T-helper 17 cell (primary cell): ENCODE measurements at places on chromosomes 6 and 20. TPM values are rescaled to one million over a fixed set of nuclear protein-coding genes. Genes with fewer than 3 reads are reported as not detected.
A peak's percentile ranks its signal among the peaks of the same experiment; 100 is the strongest.

The ESR1 gene
- total RNA-seq: 3.9 TPM

- H3K4me3 ChIP-seq: no peak overlapping the region
- H3K27me3 ChIP-seq: no peaks in the 10 kb centered on the region
- DNase-seq: no peak
- no peaks in the 10 kb centered on the region for H3K4me1 ChIP-seq
Measured at GRCh38 chr6:80531681-80532619, 425.5 kb downstream of the BCKDHB start.

The PLEKHG1 gene
- 12.9 TPM for total RNA-seq

The JPH2 gene
- total RNA-seq: not detected

DNA sequence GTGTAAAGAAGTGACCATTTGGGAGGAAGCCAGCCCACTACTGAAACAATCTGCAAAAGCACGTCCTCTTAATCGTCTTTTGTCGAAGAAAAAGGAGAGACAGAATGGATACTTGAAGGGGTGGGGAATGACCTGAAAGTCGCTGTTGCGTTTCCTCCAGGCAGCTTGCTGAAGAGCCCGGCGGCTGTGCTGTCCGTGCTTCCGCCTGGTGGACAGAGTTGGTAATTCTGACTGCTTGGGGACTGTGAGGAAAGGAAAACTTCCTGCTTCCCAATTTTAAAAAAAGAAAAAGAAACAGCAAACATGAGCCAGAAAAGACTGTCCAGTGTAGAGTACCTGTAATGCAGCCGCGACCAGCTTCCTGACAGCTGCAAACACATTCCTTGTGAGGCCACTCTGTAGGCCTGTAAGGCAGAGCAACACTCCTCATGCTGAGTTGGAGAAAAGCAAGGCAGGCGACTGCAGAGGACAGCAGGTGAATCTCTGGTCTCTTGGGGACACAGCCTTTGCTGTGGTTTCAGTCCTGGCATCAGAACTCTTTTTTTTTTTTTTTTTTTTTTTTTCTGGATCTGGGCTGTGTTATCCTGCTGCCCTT lies 251.1 kb upstream of the TBX18 start:
- no peak for DNase-seq

DNA sequence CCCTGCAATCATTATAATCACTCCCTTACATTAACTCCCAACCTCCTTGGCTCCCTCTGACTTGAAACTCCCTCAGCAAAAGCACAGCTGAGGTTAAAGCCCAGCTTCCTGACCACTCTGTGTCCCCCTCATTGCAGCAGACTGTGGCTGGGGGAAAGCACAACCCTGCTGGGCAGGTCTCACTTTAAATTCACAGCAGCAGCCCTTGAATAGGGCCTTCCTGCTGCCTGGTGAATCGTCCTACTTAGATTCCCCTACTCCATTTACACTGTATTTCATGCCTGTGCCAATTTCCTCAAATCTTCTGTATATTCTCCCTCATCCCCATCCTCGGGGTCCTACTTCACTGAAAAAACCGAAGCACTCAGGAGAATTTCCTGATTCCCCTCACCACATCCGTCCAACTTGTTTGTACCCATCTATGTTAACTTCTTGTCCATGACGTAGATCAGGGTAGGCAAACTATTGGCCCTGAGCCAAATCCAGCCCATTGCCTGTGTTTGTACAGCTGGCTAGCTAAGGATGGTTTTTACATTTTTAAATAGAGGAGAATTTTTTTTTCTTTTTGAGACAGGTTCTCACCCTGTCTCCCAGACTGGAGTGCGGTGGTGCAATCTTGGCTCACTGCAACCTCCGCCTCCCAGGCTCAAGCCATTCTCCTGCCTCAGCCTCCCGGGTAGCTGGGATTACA lies 31.5 kb upstream of the GCM1 start:
- H3K4me1 ChIP-seq: peaks cover 19% of the 10 kb centered on the region
- H3K36me3 ChIP-seq: no peaks in the 10 kb centered on the region
- peak overlapping the region; percentile 36 for H3K4me3 ChIP-seq

GRCh38 chr6:51934098-51934497 lies 153.3 kb downstream of the PKHD1 start:
- DNase-seq: no peak
- no peaks in the 10 kb centered on the region for H3K4me1 ChIP-seq
- no peak overlapping the region for H3K27ac ChIP-seq
- peaks cover 1% of the 10 kb centered on the region for H3K27me3 ChIP-seq

GRCh38 chr20:50034567-50035180 lies 51.9 kb downstream of the SNAI1 start:
- H3K4me3 ChIP-seq: no peak overlapping the region
- peak overlapping the region; percentile 41 for H3K27ac ChIP-seq
- H3K36me3 ChIP-seq: peaks cover 2% of the 10 kb centered on the region
- DNase-seq: no peak

The KIAA0408 gene
- total RNA-seq: 5.1 TPM

- H3K4me3 ChIP-seq: no peak overlapping the region
Measured at GRCh38 chr6:147774856-147775255, 266.4 kb downstream of the SAMD5 start.

DNA sequence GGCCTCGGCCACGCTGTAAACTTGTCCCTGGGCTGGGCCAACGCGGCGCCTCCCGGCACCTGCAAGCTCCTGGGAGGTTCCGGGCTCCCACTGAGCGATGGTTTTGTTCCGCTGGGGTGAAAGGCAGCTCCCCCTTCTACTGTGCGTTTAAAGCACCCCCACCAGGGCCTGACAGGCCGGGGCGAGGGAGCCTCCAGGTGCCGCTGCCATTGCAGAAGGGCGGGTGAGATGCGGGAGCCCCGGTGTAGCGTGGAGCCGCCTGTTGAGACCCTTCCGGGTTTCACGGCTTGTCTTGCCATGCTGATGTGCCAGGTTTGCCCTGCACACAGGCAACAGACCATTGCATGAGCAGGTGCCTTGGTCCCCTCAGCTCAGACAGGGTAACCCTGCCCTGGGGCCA lies 2.9 kb downstream of the COL20A1 start:
- DNase-seq: no peak
- no peaks in the 10 kb centered on the region for H3K36me3 ChIP-seq
- H3K4me1 ChIP-seq: peaks cover 6% of the 10 kb centered on the region
- peaks cover 9% of the 10 kb centered on the region for H3K27me3 ChIP-seq

- H3K4me1 ChIP-seq: no peaks in the 10 kb centered on the region
- peaks cover 2% of the 10 kb centered on the region for H3K36me3 ChIP-seq
- H3K4me3 ChIP-seq: no peak overlapping the region
- DNase-seq: no peak
- no peak overlapping the region for H3K27ac ChIP-seq
- no peaks in the 10 kb centered on the region for H3K27me3 ChIP-seq
Measured at GRCh38 chr20:61874421-61875068, 191.1 kb downstream of the TAF4 start.

GRCh38 chr20:15491575-15491974 lies 1081.7 kb downstream of the KIF16B start:
- no peak for DNase-seq
- no peak overlapping the region for H3K4me3 ChIP-seq
- H3K27ac ChIP-seq: no peak overlapping the region
- no peaks in the 10 kb centered on the region for H3K36me3 ChIP-seq

The MCHR2 gene
- not detected for total RNA-seq

The DNAH8 gene
- 0.05 TPM for total RNA-seq

The CTAGE9 gene
- total RNA-seq: not detected

DNA sequence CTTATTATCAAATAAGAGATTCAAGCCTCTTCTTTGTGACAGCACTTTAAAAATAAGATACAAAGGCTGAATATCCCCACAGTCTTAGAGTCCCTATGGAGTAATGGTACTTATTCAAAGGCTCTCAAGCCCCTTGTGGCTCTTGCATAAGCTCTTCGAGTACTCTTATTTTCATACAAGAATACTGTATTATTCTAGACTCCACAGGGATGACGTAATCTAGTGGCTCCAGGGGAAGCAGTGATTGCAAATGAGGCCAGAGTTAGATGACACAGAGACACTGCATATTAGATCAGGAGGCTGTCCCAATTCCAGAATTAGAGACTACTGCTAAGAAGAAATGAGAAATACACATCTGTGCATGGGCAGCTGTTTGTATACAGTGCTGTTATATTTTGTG lies 1195.9 kb upstream of the MAP3K7 start:
- H3K4me1 ChIP-seq: no peaks in the 10 kb centered on the region
- no peaks in the 10 kb centered on the region for H3K27me3 ChIP-seq
- H3K4me3 ChIP-seq: no peak overlapping the region
- no peaks in the 10 kb centered on the region for H3K36me3 ChIP-seq

DNA sequence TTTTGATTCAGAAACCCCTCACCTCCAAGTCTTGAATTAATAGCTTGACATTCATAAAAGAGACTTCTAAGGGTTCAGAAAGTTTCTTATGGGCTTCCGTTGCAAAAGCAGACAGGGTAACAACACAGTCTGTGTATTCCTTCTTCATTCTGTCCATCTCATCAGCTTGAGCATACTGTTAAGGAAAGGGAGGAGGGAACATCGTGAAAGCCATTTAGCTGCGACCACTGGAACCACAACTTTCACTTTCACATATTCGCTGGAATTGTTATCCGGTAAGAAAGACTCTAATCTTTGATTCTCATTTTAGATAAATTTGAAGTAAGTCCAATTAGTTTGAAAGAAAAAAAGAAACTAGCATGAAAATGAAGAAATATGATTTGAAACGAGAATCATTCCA lies 174.4 kb downstream of the SYNE1 start:
- no peak overlapping the region for H3K27ac ChIP-seq
- DNase-seq: no peak
- no peaks in the 10 kb centered on the region for H3K4me1 ChIP-seq
- no peaks in the 10 kb centered on the region for H3K36me3 ChIP-seq
- peaks cover 44% of the 10 kb centered on the region for H3K27me3 ChIP-seq

GRCh38 chr6:83429857-83430610 lies 817 bp downstream of the ME1 start:
- no peaks in the 10 kb centered on the region for H3K36me3 ChIP-seq
- DNase-seq: no peak
- H3K27me3 ChIP-seq: peaks cover 18% of the 10 kb centered on the region
- peaks cover 3% of the 10 kb centered on the region for H3K4me1 ChIP-seq
- peak overlapping the region; percentile 63 for H3K4me3 ChIP-seq

GRCh38 chr6:11333132-11333849 lies 100.8 kb upstream of the NEDD9 start:
- no peak overlapping the region for H3K4me3 ChIP-seq
- H3K27ac ChIP-seq: peak overlapping the region; percentile 24
- H3K27me3 ChIP-seq: no peaks in the 10 kb centered on the region
- DNase-seq: no peak
- peaks cover 2% of the 10 kb centered on the region for H3K36me3 ChIP-seq

The PHACTR1 gene
- 11.1 TPM for total RNA-seq

DNA sequence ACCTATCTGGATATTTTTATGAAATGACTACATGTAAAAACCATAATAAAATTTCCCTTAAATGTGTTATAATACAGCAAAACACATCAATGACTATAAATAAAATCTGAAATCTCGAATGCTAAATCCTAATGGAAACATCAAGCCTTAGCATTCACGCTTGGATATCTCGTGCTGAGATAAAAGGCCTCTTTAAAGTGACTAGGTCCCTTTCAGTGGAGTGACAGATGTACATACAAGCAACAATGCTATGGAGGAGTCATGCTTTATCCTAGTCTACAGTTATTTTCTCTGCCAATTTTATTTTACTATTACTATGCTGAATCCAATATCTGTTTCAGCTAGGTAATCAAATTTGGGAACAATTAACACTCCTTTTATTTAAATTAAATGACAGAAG lies 72.4 kb downstream of the MAP3K7 start:
- H3K4me3 ChIP-seq: no peak overlapping the region
- no peak overlapping the region for H3K27ac ChIP-seq
- DNase-seq: no peak
- peaks cover 7% of the 10 kb centered on the region for H3K36me3 ChIP-seq

DNA sequence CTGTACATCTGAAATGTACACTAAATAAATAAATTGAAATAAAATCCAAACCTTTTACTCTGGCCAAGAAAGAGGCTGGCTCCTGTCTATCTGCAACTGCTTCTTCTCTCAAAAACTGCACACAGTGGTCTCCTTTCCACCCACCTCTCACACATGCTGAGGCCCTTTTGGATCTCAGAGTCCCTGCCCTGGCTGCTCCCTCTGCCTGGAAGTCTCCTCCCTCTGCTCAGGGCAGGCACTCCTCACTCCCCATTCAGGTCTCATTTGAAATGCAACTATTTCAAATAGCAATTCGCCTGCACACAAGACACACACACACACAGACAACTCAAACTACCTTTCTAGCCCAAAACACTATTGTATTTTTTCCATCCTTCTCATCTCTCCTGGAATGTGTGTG lies 348.8 kb downstream of the PKHD1 start:
- H3K36me3 ChIP-seq: no peaks in the 10 kb centered on the region
- H3K4me3 ChIP-seq: no peak overlapping the region
- no peaks in the 10 kb centered on the region for H3K27me3 ChIP-seq
- no peak for DNase-seq
- H3K27ac ChIP-seq: no peak overlapping the region

The BCL2L1 gene
- 35.6 TPM for total RNA-seq

- peaks cover 70% of the 10 kb centered on the region for H3K4me1 ChIP-seq
- peak overlapping the region; percentile 100 for H3K27ac ChIP-seq
- DNase-seq: no peak
- no peaks in the 10 kb centered on the region for H3K27me3 ChIP-seq
- peak overlapping the region; percentile 85 for H3K4me3 ChIP-seq
- peaks cover 12% of the 10 kb centered on the region for H3K36me3 ChIP-seq
Measured at GRCh38 chr6:33414592-33415271, 3.2 kb downstream of the CUTA start.

- no peak overlapping the region for H3K4me3 ChIP-seq
- no peak for DNase-seq
- H3K27ac ChIP-seq: no peak overlapping the region
- peaks cover 4% of the 10 kb centered on the region for H3K36me3 ChIP-seq
Measured at GRCh38 chr6:57190140-57190539, 18.0 kb downstream of the BAG2 start.

The TRIM15 gene
- not detected for total RNA-seq

GRCh38 chr20:62318400-62319345 lies 15.9 kb downstream of the ADRM1 start:
- H3K27me3 ChIP-seq: no peaks in the 10 kb centered on the region
- H3K36me3 ChIP-seq: no peaks in the 10 kb centered on the region
- H3K27ac ChIP-seq: no peak overlapping the region
- H3K4me3 ChIP-seq: peak overlapping the region; percentile 39

GRCh38 chr6:155201461-155202226 lies 62.2 kb upstream of the CLDN20 start:
- DNase-seq: no peak
- no peak overlapping the region for H3K27ac ChIP-seq
- no peaks in the 10 kb centered on the region for H3K27me3 ChIP-seq
- no peaks in the 10 kb centered on the region for H3K36me3 ChIP-seq

DNA sequence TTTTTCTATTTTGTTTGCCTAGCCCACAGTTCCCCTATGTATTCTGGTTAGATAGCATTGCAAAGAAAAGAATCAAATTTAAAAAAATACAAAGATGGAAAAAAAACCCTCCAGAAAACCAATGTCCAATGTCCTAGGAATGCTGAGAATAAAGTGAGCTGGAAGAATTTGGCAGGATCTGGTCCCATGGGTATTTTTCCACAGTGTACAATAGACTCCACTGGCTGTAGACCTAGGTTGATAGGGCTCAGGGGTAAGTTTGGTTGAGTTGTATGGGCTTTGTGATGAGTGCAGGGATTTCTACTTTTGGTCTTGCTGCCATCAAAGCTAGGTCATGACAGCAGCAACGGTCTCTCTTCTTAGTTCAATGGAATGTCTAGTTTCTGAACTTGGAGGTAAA lies 41.5 kb downstream of the SLC22A2 start:
- peaks cover 3% of the 10 kb centered on the region for H3K4me1 ChIP-seq
- no peak overlapping the region for H3K27ac ChIP-seq
- no peak for DNase-seq
- H3K27me3 ChIP-seq: peaks cover 26% of the 10 kb centered on the region
- no peak overlapping the region for H3K4me3 ChIP-seq

The LPA gene
- not detected for total RNA-seq
